Eye (tissue), 1 donor: ENCODE measurements at places on chromosomes 13 and 19.

GRCh38 chr13:20170921-20171320 lies 10.1 kb upstream of the GJA3 start:
- no peak for DNase-seq

DNA sequence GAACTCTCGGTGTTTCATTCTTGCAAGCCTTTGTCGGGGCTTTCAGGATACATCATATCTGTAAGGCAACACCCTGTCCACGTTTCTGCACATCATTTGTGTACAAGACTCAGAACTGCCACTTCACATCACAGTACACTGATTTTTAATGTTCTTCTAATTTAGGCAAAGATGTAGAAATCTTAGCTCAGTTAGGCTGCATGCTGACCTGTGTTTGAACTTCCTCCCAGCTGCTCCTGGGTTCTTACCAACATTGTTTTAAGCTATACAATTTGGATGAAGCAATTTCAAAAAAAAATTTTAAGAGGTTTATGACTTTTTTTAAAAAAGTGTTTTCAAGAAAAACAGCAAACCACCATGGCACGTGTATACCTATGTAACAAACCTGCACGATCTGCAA lies 1047.9 kb upstream of the SLC10A2 start:
- peak; percentile 27 for DNase-seq

DNA sequence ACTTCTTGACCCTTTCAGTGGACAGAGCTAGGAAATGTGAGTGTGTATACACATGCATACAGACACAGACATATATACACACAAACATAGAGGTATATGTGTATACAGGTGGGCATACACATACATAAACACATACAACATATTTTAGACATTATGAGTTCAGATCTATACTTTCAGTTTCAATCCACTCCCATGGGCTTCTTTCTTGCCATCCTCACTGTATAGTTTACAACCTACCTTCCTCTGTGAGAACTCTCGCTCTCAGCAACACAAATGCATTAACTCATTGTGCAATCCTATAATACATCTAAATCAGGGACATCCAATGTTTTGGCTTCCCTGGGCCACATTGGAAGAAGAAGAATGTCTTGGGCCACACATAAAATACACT lies 21.2 kb upstream of the SCEL start:
- no peak for DNase-seq

DNA sequence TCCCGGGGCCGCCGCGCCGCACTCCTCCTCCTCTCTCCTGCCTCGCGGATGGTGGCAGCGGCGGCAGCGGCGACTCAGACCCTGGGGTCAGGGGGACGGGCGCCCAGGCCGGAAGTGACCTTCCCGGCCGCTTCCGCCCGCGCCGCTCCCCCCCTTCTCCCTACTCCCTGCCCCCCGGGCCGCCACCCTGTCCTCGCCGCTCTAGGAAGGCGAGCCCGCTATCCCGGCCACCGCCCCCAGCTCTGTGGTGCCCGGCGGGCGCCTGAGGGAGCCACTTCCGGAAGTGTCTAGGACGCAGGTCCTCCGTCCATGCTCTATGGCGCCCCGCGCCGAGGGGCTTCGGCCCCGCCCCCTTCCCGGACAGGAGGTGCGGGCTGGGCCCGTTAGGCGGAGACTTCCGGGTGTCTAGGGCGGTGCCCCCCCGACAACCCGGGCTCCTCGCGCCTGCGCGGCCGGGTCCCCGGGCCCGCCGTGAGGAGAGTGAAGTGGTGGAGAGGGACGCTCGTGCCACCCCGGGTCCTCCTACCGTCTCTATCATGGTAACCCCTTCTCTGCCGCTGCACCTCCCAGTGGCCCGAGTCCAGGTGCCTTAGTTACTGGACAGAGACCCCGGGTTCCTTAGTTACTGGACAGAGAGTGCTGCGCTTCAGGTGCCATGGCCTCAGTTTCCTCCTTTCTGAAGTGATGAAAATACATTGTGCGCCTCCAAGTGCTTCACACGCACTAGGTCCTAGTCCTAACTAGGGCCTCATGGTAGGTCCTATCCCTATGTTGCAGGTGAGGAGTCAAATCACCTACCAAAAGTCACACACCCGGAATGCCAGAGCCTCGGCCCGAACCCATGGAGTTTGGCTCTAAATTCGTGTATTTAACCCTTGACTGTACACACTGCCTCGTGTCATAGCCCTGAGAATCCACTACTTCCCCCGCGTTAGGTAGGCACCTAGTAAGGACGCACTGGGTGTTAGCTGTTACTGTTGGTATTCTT lies at the start of gene ZNF787:
TSS of gene ZNF787 (minus strand) at position 116 of the 988 bp plus-strand sequence. CDS start 18,078 bp downstream, outside the sequence.
- peak; percentile 99 for DNase-seq
